ENCODE measurements at places on chromosomes 3 and 15.

DNA sequence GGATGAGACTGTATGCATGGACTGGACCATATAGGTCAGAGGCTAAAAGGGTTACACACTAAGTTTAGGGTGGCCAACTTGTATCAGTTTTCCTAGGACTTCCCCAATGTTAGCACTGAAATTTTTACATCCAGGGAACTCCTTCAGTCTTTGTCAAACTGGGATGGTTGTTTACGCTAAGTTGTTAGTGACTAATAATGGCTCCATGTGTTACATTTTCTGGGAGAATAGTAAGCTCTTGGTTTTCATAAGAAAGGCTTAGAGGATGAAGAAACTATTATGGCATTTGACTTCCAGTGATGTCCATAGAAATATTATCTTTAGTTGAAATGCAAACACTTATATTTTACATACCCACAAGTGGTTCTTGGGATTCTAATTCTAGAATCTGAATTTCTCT lies 57.9 kb upstream of the ST3GAL6 start:
- no peak for DNase-seq

GRCh38 chr15:33078607-33079006 lies 115.9 kb downstream of the FMN1 start:
- no peak for DNase-seq

GRCh38 chr15:69105451-69105985 lies 54.9 kb upstream of the GLCE start:
- no peak for DNase-seq

- DNase-seq = no peak
These were observed 165.5 kb upstream of the LRRN1 start for GRCh38 chr3:3633761-3634160.

- DNase-seq = no peak
These were observed 44.0 kb downstream of the KBTBD12 start for GRCh38 chr3:127959041-127959440.

GRCh38 chr3:124963755-124964154 lies 29.2 kb upstream of the MUC13 start:
- DNase-seq = no peak

DNA sequence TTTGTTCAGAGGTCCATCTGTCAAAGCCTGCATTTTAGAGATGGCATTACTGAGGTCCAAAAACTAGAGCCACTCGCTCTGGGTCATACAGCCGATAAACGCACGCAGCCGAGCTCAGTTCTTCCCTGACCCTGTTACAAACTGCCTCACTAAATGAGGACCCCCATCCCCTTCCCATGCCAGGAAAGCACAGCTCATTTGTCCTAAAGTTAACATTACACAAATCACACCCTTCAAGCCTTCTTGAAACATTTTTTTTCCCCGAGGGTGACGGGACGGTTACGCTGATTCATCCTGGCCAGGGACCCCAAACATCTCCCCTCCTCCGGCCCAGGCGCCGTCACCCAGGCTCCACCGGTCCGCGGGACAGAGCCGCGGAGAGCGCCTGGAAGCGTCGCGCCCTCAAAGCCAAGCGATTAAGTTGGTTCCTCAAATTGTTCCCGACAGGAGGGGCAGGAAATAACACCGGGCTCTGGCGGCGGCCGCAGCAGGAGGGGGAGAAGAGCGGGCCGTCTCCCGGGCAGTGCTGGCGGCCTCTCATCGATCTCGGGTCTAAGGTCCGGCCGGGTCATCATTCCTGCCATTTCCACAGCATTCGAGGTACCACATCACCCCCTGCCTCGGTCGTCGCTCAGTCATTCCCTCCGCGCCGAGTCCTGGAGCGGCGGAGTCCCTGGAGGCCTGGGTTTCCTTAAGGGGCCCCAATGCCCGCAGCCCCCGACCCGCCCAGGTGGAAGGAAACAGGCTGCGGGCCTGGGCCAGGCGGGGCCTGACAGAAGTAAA lies 619 bp upstream of the CMTM8 start:
- no peak for DNase-seq

DNA sequence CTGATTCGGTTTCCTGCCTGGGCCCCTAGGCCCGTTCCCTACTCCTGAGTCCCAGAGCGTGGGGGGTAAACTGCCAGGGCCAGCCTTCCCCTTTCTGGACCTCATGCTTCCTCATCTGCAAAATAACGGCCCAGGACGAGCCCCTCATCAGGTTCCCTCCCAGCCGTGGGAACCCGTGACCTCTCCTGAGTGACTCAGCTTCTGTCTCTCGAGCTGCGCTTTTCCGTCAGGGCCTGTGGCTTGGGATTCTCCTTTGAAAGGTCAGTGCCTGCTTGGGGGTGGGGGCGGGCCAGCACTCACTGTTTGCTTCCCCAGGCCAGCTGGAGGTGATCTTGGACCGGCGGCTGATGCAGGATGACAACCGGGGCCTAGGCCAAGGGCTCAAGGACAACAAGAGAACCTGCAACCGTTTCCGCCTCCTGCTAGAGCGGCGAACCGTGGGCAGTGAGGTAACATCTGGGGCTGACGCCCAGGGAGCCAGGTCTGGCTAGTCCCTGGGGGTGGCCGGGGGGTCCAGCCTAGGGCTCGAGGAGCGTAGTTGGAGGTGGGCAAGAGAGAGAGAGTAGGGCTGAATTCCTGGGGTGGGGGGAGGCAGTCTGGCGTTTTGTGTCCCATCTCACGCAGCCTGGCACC lies 12.8 kb downstream of the MAN2A2 start:
- DNase-seq = no peak

DNA sequence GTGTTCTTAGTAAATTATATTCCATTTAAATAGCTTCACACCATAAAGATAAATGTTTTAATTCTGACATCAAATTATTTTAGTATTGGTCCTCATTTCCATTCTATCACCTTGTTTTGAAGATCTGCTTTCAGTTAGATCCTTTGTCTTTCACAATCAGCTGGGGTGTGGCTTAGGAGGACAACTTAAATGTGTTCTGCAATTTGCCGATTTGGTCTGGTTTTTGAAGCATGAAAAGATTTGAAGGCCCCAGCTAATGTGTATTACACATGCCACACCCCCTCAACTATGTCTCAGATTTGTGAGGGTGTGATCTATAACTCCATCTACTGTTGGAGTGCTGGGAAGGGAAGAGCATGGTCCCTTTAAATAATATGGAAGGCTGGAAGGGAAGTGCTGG lies 516.1 kb upstream of the GOLIM4 start:
- no peak for DNase-seq

DNA sequence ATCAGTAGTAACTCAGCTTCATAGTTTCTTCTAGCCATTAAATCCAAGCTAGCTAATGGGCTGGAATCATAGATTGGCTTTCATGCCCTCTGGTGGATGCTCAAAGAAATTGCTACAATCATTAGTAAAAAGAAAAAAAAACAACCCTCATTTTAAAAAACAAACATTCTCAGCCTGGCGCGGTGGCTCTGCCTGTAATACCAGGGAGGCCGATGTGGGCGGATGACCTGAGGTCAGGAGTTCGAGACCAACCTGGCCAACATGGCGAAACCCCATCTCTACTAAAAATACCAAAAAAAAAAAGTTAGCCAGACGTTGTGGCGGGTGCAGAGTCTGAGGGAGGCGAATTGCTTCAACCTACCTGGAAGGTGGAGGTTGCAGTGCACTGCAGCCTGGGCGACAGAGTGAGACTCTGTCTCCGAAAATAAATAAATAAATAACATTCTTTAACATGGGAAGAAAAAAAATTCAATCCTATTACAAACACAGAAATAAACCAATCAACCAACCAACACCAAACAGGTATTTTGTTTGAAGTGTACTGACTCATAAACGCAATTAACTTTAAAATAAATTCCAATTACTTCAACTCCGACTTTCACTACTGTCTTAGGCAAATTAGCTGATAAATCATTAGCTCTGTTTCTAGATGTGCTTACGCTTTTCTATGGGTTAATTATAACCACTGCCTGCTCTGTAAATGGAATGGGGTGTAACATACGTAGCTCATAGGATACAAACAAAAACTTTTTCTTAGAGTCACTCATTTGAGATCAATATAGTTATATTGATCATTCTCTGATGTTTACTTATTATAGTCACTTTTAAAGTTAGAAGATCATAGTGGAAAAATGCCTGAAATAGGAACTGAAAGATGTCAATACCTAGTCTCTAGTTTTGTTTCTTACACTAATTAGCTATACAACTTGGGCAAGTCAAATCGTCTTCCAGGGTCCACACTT lies 24.9 kb downstream of the TMEM207 start:
- DNase-seq = no peak

Measured in vagina (tissue), 2 donors.